Skeletal muscle cell (primary cell): ENCODE measurements at places on chromosomes 6 and 20.
A peak's percentile ranks its signal among the peaks of the same experiment; 100 is the strongest.

- DNase-seq: no peak
These were observed 588.9 kb downstream of the RFPL4B start for GRCh38 chr6:112936079-112936472.

DNA sequence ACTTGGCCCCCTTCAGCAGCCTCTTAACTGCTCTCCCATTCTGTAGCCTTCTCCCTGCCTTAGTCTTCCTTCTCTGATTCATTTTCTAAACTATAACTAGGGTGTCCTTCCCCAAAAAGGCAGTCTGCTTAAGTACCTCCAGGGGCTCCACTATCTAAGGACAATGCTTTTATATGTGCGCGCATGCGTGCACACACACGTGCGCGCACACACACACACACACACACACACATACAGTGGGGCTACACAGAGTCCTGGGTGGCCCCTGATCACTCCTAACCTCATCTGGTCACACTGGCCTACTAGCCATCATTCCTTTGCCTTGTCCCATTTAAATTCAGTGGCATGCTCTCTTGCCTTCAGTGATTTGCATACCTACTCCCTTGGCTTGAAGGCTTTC, 654.3 kb upstream of the CHD6 start:
- no peak for DNase-seq

DNA sequence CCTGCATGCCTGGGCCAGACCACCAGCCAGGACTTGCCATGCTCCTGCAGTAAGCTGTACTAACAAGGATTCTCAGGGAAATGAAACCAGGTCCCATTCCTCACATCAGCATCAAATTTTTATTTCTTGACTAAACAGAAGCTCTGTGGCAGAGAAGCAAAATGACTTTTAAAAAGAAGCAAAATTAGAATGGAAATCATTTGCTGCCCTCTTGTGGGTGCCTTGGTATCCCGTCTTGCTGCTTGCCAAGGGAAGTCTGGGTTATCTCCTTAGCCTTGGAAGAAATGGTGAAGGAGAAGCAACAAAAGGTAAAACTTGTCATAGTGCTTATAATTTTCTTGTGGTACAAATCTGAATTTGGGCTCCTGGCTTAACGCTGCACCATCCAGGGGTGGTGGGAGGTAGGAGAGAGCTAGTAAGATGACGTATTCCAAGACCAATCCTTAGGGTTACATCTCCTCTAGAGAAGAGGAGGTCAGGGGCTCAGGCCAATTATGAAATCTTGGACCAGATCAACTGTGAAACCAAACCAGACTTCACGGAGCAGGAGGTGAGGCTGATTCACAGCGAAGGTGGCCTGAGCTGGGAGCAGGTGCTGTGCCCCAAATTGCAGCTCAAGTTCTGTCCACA, 107.5 kb downstream of the FAXC start:
- peak; percentile 3 for DNase-seq

GRCh38 chr6:142692942-142693341, 252.0 kb downstream of the HIVEP2 start:
- peak; percentile 84 for DNase-seq

GRCh38 chr20:49398401-49399144, 83.9 kb downstream of the KCNB1 start:
- no peak for DNase-seq

DNA sequence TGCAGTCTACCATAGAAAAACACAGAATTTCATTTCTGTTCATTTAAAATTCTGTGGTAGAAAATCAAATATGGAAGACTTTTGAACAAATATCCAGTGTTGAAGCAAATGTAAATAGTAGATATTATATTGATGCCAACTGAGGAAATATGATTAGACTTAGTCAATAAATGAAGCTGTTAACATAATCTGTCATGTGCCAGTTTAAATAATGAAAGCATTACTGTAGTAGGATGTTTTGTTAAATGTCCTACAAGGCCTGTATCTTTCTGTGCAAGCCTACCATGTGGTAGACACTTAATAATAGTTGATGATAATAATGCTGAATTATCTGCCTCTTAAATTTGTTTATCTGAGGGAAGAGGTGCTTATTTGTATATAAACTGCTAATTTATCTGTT, 55.9 kb downstream of the CBFA2T2 start:
- no peak for DNase-seq

DNA sequence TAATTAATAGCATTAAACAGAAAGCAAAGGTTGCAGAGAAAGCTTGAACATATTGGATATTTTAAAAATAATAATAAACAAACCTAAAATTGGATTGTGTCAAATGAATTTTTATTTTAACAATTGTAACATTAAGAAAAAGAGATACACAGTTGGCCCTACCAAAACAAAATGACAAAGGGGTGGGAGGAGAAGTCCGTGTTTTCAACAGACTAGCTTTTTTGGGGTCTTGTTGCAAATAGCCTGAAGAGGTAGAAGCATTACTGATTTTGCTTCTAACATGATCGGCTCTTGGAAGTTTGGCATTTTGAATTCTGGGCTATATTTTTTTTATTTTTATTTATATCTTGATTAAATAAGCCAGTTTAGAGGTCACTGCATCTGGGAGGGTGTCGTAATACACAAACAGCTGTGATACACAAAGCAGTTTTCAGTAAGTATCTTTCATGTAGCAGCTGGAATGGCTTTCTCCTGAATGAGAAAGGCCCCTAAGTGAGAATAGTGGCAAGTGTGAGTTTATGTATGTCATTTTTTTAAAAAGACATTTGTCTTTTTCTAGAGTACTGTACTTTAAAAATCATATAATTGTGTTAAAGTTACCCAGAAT, 85.5 kb upstream of the ZNF217 start:
- DNase-seq: no peak

DNA sequence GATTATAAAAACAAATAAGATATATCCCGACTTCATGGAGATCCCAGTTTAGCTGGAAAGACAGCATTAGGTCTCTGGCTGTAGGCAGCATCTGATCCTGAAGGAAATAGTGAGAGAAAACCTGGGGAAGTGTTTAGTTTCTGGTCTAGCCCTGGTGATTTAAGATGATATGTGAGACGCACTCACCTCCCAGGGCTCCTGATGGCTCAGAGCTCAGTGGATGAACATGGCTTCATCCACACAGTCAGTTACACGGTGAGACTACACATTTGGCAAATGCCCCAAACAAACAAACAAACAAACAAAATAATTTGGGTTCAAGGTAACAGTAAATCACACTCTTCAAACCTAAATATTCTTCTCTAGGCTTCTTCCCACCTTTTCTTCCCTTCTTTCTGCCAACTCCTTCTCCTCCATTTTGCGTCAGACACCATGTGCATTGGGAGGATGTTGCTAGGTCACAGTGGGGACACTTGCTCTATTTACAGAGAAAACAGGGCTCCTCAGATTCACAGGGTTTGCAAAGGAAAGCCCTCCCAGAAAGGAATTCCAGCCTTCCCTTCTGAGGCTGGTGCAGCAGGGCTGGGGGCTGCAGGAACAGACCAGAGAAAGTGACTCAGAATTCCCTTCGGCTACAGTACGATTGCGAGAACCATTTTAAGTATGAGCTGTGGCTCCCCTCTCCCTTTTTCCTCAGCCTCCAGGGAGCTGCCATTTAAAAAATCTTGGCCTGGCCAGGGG, 59.6 kb upstream of the SALL4 start:
- DNase-seq: no peak

DNA sequence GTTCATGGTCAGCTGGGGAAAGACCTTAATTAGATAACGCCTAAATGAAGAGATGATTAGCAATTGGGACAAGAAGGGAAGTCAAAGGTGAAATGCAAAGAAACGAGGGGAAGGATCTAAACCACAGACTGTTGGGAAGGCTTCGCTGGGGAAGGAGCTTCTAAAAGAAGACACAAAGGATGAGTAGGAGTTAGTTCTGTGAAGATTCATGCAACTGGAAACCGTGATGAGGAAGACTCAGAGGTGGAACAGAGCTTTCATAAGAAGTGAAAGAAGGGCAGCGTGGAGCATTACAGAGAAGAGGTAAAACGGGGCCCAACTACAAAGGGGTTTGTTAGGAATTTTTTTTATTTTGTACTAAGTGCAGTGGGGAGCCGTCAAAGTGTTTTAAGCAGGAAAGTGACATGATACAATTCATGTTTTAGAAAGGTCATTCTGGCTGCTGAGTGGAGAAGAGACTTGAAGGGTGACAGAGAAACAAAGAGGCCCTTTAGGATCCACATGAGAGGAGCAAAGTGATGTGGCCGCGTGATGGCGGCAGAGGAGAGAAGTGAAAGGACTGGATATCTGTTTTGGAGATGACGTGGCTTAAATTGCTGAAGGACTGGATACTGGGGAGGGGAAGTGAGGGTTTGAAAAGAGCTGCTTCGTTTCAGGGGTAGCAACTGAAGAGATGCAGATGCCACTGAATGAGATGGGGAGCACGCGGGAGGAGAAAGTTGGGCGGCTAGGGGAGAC, 33.6 kb downstream of the TTI1 start:
- no peak for DNase-seq

- no peak for DNase-seq
These were observed 165.4 kb downstream of the GRM4 start for GRCh38 chr6:33980176-33981175.

GRCh38 chr20:63021356-63022321, 14.9 kb upstream of the BHLHE23 start:
- DNase-seq: no peak

DNA sequence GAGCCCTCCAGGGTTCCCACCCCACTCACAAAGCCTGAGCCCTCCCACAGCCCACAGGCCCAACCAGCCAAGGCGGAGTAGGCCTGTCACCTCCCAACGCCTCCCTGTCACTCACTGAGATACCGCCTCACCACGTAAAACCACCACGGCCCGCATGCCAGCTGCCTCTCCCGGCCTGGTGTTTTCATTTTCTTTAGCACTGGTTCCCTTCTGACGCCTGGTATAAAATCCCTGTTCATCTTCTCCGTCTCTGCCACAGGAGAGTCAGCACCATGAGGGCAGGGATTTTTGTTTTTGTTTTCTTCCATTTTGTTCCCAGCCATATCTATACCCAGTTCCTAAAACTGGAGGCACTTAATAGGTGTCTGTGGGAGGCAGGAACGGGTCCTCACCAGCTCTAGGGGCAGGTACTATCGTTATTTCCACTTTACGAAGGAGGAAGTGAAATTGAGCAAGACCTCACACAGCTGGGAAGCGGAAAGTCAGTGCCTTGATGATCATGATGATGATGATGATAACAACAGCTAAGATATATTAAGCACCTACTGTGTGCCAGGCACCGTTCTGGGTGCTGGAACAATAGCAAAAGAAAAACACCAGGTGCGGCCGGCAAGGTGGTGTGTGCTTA, 58.6 kb downstream of the SNAI1 start:
- DNase-seq: no peak

DNA sequence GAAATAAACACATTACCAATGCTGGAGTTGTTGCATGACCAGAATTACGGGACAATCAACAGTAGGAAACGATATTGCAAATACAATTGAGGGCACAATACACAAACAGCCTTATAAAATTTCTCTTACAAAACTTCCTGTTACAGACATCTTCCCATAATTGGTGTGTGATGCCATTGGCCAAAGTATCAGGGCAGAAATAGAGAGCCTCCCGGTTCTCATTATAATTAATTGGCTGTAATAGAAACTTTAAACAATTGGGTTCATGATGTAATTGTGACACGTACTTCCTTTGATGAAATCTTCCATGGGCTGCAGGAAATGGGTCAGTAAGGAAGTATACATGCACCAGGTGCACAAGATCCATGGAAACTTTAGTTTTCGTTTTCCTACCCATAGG, 40.3 kb upstream of the RALGAPA2 start:
- DNase-seq: no peak

- DNase-seq: no peak
These were observed 5.5 kb upstream of the PROCR start for GRCh38 chr20:35166242-35166830.

DNA sequence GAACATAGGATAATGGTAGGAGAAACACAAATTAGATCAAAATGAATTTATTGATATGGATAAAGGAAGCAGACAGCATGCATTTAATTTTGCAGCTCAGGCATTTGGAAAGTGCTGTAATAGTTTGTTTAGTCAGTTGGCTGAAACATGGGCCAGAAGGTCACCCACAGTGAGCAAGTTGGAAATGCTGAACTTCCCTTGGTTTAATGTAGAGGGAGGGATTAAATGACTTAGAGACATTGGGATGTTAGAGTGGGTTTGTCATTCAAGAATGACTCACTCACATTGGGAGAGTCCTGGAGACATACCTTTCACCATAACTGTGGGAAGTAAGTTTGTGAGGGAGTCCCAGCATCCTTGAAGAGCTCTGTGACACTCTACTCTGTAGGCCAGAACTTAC, 231.5 kb upstream of the PLCB4 start:
- DNase-seq: peak; percentile 72

- no peak for DNase-seq
These were observed 3.4 kb upstream of the CTSZ start for GRCh38 chr20:59010321-59010994.

DNA sequence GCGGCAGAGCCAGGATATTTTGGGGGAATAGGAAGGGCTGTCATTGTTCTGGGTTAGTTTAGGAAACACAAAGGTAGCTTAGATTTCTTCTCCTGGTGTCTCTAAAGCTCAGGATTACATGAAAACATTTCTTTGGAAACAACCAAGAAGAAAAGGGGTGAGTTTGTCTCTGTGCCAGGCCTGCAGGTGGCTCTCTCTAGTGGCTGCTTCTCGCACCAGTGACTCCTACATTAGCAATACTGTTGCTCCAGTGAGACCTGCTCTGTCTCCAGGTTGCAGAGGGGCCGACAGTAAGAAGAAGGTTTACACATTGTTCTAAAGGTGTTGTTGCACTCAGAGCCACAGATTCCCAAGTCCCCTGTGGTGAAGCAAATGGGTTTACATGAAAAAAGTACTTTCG, 104.6 kb upstream of the GLP1R start:
- no peak for DNase-seq

DNA sequence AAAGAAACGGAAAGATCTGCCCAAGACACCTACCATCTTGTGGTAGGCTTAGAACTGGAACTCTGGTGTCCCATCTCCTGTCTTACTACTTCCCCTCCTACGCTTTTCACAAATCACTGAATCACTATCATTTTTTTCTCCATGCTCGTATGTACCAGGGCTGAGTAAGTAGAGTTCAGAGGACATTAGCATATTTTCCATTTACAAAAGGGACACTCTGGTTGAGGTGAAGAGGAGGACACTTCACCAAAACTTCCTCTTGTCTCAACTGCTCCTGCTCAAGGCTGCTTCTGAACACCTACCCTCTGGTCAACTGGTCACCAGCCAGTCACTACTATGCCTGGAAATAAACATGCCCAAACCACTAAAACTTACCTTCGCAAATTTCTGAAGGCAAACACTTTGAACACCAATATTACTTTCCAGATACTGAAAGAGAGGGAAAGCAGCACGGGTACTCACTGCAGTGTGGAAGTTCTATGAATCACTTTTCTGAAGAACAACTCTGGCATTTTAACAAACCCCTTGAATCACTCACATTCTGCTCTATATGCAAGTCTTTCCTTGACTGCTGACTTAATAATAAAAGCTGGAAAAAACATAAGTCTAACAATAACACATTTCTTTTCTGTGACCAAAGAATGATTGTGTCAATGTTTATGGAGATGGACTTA, 123.3 kb downstream of the INSM1 start:
- DNase-seq: peak; percentile 28

GRCh38 chr20:11754451-11754850, 163.2 kb upstream of the BTBD3 start:
- DNase-seq: no peak
